ENCODE measurements at places on chromosomes 4 and X.

GRCh38 chr4:47612116-47613023 lies 127.3 kb downstream of the ATP10D start:
- DNase-seq, result no peak

- no peak for DNase-seq
Measured at GRCh38 chr4:34253239-34253638, 1991.1 kb downstream of the ARAP2 start.

DNA sequence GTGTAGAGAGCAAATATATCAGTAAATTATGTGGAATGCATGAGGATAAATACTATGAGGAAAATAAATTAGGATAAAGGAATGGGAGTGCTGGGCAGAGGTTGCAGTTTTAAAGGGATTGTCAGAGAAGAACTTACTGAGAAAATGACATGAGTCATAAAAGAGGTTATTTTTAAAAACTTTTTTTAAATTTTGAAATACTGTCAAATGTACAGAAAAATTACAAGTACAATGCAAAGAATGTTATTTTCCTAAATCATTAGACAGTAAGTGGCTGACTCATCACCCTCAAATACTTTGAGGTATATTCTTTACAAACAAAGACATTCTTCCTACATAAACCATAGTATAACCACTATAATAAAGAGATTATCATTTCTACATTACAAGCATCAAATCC lies 29.8 kb upstream of the H2AZ1 start:
- DNase-seq, result no peak

DNA sequence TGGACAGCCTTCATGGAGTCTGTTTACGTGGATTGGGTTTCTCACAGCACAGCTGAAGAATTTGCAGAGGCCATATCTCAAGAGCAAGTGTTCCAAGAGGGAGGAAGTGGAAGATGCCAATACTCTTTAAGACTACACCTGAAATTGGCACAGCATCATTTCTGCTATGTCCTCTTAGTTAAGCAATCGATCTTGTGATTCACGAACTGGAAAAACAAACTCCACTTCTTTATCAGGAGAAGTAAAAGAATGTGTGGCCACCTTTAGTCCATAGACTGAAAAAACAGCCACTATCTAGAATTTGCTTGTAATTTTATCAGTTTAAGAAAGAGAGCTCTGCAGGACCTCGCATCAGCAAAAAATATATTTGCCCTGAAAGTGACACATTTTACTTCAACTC lies 473.1 kb upstream of the ATOH1 start:
- DNase-seq, result no peak

DNA sequence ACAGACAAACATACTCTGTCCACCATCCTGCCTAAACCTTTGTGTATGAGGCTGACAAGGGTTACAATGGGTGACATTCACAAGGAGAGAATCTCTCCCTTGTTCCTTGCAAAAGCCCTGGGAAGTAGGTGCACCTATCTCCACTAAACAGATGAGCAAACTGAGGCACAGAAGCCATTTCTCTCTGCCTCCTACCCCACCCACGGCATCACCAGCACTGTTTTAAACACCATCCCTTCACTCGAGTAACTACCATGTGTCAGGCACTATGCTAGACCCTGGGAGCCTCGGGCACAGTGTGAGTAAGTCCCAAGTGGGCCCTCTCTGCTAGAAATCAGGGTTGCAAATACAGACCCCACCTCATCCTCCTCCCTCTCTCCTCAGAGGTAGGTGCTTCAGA lies 899 bp downstream of the LYAR start:
- no peak for DNase-seq

DNA sequence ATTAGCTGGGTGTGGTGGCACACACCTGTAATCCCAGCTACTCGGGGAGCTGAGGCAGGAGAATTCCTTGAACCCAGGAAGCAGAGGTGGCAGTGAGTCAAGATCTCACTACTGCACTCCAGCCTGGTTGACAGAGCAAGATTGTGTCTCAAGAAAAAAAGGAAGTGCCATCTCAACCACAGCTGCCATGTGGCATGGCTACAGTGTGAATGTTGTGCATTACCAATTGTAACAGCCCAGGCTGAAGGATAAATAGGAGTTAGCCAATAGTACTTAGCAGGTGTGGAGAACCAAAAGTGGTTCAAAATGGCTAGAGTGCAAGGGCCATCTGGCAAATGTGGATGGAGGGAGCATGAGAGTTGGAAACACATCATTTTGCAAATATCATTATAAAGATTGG lies 28.9 kb downstream of the SLC25A5 start:
- no peak for DNase-seq

- no peak for DNase-seq
Measured at GRCh38 chrX:58051346-58051745, 141.1 kb upstream of the ZXDA start.

GRCh38 chr4:39668887-39669286 lies 29.0 kb upstream of the UBE2K start:
- no peak for DNase-seq

DNA sequence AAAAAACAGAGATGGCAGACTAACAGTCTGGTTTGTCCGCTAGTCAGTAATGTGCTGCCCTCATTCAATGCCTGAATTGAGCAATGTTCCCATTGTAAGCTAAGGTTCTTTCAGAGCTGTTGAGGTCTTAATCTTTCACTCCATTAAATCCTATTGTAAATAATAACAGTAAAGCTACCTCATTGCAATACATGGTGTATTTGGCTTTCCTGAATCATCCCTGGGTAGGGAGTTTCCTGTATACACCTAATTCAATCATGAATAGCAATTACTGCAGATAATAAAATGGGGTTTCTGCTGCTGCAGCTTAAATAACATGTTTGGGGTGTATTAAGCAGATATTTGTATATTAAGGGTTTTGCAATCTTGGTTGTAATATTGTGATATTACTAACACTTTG lies 1100.2 kb upstream of the INTU start:
- DNase-seq, result no peak

DNA sequence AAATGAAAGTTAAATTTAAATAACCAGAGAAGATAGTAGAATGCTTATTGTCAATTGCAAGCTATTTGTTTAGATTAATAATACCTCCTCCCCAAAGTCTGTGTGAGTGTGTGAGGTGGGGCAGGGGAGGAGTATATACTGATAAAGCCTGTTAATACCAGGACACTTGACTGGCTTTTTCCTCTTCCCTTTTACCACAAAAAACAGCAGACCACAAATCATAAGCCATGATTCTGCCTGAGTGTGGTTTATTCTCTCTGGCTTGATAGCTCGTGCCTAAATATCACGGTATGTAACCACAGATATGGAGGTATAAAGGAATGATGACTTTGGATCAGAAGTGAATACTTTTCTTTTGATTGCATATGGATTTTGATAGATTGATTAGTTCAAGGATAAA lies 21.9 kb upstream of the SCRG1 start:
- DNase-seq, result no peak

DNA sequence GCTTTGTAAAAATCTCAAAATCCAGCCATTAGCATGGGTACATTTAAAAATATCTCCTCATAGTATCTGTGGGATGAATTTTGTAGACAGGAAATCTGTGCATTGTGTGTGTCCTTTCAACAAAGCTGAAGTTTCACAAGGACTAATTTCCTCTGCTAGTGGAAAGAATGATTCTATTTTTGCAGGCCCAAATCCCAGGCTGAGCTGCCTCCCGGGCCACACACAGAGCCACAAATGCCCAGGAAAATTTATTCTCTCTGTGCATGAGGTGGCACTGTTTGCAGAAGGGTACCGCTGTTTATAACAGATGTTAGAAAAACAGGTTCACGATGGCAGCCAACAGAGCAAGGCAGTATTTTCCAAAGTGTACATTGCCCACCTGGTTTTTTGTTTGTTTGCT lies 11.0 kb upstream of the VCX3B start:
- no peak for DNase-seq

DNA sequence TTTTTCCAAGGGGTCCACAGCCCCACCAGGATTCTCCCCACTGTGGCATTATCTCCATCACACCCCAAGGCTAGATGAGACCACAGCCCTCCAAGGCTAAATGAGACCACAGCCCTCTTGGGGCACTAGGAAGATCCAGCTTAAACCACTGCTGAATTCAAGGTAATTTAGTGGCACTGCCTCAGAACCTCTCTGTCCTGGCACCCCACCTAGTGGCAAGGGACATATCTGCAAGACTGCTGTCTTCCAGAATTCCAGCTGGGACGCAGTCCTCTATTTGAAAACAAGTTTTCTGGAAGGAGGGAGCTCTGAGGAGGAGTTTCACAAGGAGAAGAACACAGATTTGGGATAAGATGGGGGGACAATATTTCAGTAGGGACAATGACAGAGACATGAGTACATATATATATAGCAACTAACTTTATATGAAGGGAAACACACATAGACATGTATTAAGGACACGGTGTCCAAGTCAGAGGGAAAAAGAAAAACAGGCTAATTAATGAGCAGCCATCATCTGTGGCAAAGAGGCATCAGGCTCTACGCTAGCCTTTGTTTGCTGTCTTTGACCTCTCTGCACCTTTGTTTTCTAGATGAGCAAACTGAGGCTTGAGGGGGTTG lies 9.3 kb downstream of the CETN2 start:
- DNase-seq, result no peak

- no peak for DNase-seq
Measured at GRCh38 chrX:6890544-6891261, 256.8 kb upstream of the STS start.
